ENCODE measurements at places on chromosomes 3 and 15. TPM values are rescaled to one million over a fixed set of nuclear protein-coding genes. Genes with fewer than 3 reads are reported as not detected.

GRCh38 chr3:30826531-30826942 is 67.9 kb downstream of the GADL1 start:
- DNase-seq: no peak

GRCh38 chr15:70605606-70606410 is 157.6 kb downstream of the UACA start:
- peak; percentile 92 for DNase-seq

- peak; percentile 36 for DNase-seq
These were observed 24.9 kb downstream of the TMEM207 start for GRCh38 chr3:190424478-190425439.

DNA sequence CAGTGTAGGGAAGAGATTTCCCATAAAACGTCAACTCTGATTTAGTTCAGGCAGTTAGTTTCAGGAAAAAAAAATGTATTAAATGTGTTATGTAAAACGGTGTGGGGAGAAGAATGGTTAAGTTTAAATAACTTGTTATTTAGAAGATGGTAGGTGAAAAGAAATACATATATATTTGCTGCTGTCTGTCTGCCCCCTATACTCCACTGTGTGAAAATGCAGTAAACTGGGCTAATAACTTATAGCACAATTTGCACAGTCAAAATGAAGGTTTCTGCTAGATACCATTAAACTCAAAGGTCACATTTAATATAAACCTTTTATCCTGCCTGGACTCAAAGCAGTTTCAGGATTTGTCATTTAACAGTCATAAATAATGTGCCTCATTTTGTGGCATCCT is 515.0 kb downstream of the FGF12 start:
- no peak for DNase-seq

GRCh38 chr3:56137415-56137814 is 330.9 kb downstream of the ERC2 start:
- no peak for DNase-seq

DNA sequence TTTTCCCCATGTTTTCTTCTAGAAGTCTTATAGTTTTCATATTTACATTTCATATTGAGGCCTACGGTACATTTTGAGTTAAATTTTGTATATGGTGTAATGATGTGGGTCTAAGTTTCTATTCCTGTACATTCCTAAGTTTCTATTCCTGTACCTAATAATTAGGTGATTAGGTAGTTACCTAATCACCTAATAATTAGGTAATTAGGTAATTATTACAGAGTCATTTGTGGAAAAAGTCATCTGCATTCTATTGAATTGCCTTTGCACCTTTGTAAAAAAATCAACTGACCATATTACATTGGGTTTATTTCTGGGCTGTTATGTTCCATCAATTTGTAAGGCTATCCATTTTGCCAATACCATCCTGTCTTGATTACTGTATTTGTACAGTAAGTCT is 37.1 kb downstream of the MAP4 start:
- no peak for DNase-seq

GRCh38 chr15:95262866-95263564 is 1031.7 kb downstream of the MCTP2 start:
- no peak for DNase-seq

- no peak for DNase-seq
These were observed 259.9 kb downstream of the OPA1 start for GRCh38 chr3:193852901-193853300.

DNA sequence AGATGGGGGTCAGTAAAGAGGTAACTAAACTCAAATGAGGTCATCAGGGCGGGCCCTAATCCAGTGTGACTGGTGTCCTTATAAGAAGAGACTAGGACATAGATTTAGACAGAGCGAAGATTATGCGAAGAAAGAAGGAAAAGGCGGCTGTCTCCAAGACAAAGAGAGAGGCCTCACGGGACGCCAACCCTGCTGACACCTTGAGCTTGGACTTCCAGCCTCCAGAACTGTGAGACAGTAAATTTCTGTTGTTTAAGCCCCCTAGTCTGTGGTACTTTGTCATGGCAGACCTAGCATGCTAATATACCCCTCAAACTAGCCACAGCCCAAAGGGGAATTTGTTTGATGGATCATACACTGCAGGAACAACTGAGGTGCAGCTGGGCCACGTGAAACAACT is 183.0 kb downstream of the ABHD5 start:
- DNase-seq: no peak

DNA sequence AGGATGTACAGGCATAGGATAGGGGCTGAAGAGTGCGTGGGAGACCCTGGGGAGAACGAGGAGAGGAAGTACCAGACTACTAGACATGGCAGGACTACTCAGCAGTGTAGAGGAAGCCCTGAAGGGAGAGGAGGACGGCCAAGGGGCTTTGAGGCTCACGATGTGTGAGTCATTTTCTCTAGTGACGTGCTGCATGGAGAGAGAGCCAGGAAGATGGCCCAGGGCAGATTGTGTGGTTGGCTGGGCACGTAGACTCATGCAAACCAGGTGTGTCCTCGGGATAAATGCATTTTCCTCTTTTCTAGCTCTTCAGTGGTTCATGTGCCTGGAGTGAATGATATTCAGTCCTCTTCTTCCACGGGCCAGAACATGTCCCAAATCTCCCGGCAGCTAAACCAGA is 115.0 kb upstream of the ABHD17C start:
- no peak for DNase-seq

Gene ZFAND6
- 133 TPM for polyA plus RNA-seq

Gene SLC6A11
- polyA plus RNA-seq: 0.27 TPM

Gene ITGA11
- polyA plus RNA-seq: 1.7 TPM

Gene FBXO40
- 0.03 TPM for polyA plus RNA-seq

Gene SLC51B
- 19.3 TPM for polyA plus RNA-seq

Gene CPA3
- polyA plus RNA-seq: 0.50 TPM

Gene PPP1R2
- 65.7 TPM for polyA plus RNA-seq

Gene FSIP1
- 0.82 TPM for polyA plus RNA-seq

Gene CLDN1
- 2.1 TPM for polyA plus RNA-seq

Gene SKOR1
- polyA plus RNA-seq: 0.28 TPM
